ENCODE measurements at places on chromosomes 7 and 10. TPM values are rescaled to one million over a fixed set of nuclear protein-coding genes. Genes with fewer than 3 reads are reported as not detected.

GRCh38 chr10:61869041-61869675 lies 32.3 kb upstream of the ARID5B start:
- no peak for DNase-seq

- DNase-seq, result peak; percentile 20
These were observed 1.9 kb downstream of the GRID1 start for GRCh38 chr10:86364491-86365345.

GRCh38 chr10:95569368-95569767 lies 8.2 kb upstream of the SORBS1 start:
- no peak for DNase-seq

- no peak for DNase-seq
These were observed 109.5 kb upstream of the LAMB4 start for GRCh38 chr7:108239501-108240225.

Gene MRPS33
- total RNA-seq, result 104 TPM

- DNase-seq, result no peak
These were observed 371.9 kb upstream of the ZMIZ1 start for GRCh38 chr10:78696791-78697395.

Gene ACSM6
- not detected for total RNA-seq

DNA sequence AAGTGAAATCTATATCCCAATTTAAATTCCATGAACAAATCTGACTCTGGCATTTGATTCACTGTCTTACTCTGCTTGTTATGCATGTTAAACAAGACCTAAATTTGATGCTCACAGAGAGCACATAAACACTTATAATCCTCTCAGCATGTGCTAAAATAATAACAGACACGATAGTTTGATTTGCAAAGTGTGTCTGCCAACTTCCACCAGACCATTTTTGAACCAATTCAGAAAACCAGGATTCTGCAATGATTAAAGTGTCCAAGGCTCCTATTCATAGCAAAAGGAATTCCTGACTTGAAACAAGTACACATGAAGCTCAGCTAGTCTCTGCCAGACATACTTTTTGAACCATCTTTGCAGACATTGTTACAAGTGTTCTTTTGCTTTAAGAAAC lies 11.2 kb downstream of the RBM20 start:
- no peak for DNase-seq

- no peak for DNase-seq
These were observed 14.1 kb downstream of the MICU1 start for GRCh38 chr10:72611783-72612182.

DNA sequence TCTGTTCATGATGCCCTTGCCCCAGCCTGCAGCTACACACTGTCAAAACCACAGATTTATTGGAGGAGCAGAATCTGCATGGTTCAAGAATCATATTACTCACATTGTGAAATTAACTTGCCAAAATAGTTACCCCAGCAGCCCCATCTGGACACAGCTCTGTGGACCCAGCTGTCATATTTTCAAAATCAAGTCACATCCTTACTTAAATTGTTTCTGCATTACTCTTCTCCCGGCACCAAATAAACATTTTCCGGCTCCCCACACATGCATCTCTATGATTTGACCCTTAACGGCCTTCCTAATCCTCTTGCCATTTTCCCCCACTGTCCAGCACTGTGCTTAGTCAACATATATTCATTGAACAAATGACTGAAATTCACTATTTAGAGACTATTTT lies 43.8 kb upstream of the GPR26 start:
- DNase-seq, result no peak

DNA sequence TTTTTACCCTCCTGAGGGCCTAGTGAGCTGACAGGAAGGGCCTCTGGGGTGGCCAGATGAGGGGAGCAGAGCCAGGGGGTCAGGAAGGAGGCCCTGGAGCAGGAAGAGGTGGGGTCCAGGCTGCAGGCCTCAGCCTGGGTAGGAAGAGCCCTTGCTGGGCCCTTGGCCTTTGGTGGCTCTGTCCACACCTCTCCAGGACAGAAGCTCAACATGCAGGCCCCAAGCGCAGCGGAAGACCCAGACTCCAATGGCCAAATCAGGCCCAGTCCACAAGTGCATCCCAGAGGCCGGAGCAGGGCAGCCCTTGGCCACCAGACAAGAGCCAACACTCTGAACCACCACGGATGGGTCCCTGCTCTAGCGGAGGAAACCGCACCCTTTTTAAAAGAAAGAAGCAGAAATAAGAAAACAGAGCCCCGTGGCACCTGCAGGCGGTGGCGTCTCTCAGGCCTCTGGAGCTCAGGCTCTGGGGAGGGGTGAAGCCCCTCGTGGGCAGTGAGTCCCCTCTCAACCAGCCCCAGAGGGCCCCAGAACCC lies 52.8 kb downstream of the FOXL3 start:
- no peak for DNase-seq

DNA sequence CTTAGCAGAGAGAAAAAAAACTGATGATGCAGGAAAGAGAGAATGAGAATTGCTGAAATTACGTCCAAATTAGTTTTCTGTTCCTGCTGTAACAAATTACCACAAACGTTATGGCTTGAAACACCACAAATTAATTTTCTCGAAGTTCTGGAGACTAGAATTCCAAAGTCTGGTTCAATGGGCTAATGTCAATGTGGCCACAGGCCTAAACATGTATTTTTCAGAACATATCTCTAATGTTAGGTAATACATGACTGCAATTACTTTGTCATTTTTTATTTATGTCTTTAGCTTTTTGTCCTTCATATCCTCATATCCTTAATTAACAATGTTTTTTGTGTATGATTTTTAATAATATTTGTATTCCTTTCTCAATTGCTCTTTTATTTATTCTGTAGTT lies 3.0 kb upstream of the AKR1C3 start:
- no peak for DNase-seq

GRCh38 chr7:140937702-140938264 lies 13.1 kb upstream of the BRAF start:
- no peak for DNase-seq

- no peak for DNase-seq
These were observed 69.1 kb downstream of the DIP2C start for GRCh38 chr10:620417-620816.

- DNase-seq, result no peak
These were observed 6.7 kb upstream of the MGAM2 start for GRCh38 chr7:142104550-142105527.

GRCh38 chr10:89954061-89954460 lies 252.7 kb downstream of the KIF20B start:
- no peak for DNase-seq

DNA sequence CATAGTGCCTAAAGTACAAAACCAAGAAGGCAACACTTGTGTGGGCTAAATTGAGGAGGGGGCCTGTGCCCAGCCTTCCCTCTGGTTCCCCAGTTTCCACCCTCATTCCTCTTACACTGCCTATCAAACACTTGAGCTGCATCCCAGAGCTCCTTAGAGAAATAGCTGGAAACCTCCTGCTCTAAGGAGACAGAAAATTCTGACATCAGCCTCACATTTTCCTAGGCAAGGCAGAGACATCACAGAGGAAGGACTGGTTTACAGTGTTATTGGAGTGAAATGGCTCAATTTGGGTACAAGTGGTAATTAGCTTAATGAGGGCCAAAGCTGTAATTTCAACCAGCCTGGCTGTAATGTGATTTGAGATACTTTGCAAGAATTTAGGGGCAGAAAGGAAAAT lies 192.3 kb upstream of the AOAH start:
- no peak for DNase-seq

DNA sequence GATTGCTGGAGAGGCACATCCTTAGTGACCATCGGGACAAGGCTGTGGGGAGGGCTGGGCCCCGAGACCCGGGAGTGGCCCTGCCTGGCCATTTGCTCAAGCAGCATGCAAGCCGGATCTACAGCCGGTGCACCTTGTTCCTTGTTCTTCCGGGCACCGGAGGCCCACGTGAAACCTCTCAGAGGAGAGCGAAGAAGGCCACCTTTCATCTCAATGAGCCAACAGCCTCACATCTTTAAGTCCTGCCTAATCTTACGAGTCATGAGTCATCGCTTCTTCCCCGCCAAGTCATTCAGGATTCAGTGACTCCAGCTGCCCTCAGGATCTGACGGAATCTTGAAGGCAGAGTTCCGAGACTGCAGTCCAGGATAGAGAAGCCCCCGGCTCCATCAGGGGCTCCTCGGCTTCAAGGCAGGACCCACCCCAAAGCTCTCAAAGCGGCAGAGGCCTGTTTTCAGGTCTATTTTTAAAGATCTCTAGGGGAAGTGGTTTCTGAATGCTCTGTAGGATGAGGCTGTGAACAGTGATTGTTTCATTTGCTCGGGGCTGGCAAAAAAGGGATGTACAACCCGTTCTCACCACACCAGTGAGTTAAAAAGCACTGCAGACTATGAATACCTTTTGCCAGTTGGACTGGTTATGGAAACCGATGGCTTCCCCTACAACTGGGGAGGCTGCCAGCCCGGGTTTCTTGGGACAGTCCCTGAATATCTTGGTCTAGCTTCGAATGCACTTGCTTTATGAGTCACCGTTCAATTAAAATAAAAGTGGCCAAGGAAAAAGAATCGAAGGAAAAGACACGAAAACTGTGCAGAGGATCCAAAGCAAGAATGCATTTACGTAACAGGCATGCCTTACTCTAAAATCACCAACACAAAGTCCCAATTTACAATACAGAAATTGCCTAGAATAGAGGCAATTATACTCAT lies 57.2 kb upstream of the ECHDC3 start:
- peak; percentile 81 for DNase-seq

Gene VAX1
- not detected for total RNA-seq

GRCh38 chr7:112202816-112203215 lies 3.4 kb downstream of the DOCK4 start:
- peak; percentile 56 for DNase-seq

GRCh38 chr7:102455596-102455995 lies 9.1 kb downstream of the ALKBH4 start:
- no peak for DNase-seq

- DNase-seq, result no peak
These were observed 33.7 kb upstream of the CABCOCO1 start for GRCh38 chr10:61628875-61629513.

GRCh38 chr10:19782430-19783089 lies 33.7 kb upstream of the PLXDC2 start:
- DNase-seq, result no peak
